Amniotic epithelial cell (primary cell): ENCODE measurements at places on chromosomes 5 and 9.

- no peak for DNase-seq
Observed at GRCh38 chr5:78654386-78654785, 5.8 kb upstream of the LHFPL2 start.

- peak; percentile 7 for DNase-seq
Observed at GRCh38 chr5:75720882-75721281, 3.6 kb upstream of the POC5 start.

DNA sequence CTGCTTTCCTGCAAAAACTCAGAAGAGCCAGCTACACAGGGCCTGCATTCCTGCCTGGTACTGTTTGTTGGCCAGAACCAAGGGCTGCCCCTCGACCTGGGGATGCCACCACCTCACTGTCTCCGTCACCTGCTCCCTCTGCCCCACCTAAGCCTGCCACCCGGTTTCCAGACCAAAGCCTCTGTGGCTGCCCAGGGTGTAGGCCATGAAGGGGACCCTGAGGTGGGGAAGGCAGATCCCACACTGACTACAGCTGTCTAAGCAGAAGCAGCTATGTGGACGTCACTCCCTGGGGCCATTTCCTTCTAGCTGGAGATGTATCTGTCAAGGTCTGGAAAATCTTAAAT lies 35.8 kb downstream of the RASGEF1C start:
- no peak for DNase-seq

- DNase-seq = no peak
Observed at GRCh38 chr9:113467183-113467582, 3.7 kb downstream of the RGS3 start.

- DNase-seq = peak; percentile 77
Observed at GRCh38 chr5:98942847-98943246, 14.0 kb upstream of the CHD1 start.

- peak; percentile 59 for DNase-seq
Observed at GRCh38 chr5:16856531-16856930, 79.6 kb downstream of the MYO10 start.

- no peak for DNase-seq
Observed at GRCh38 chr9:133734590-133735414, 3.4 kb downstream of the SARDH start.

DNA sequence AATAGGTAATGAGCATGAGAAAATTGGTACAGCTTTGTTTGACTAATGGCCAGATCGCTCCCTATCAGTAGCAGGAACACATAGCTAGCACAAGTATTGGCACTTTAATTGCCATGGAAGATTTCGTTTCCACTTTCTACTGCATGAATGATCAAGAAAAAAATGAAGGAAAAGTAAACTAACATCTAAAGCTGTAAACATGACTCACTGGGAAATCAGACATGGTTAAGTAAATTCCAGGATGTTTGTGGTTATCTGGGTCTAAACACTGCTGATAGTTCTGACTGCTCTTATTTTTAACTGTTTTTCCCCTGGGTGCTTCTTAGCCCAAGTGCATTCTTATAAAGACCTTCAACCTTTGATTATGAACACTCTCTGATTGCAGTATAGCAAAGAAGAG lies 388.9 kb downstream of the NR2F1-AS1 start:
- DNase-seq = peak; percentile 96

- DNase-seq = no peak
Observed at GRCh38 chr9:94855903-94856302, 129.4 kb downstream of the AOPEP start.

- peak; percentile 15 for DNase-seq
Observed at GRCh38 chr5:122653087-122654017, 121.5 kb upstream of the SNX2 start.

GRCh38 chr9:31588006-31588405 lies 796.4 kb upstream of the ACO1 start:
- DNase-seq = no peak

DNA sequence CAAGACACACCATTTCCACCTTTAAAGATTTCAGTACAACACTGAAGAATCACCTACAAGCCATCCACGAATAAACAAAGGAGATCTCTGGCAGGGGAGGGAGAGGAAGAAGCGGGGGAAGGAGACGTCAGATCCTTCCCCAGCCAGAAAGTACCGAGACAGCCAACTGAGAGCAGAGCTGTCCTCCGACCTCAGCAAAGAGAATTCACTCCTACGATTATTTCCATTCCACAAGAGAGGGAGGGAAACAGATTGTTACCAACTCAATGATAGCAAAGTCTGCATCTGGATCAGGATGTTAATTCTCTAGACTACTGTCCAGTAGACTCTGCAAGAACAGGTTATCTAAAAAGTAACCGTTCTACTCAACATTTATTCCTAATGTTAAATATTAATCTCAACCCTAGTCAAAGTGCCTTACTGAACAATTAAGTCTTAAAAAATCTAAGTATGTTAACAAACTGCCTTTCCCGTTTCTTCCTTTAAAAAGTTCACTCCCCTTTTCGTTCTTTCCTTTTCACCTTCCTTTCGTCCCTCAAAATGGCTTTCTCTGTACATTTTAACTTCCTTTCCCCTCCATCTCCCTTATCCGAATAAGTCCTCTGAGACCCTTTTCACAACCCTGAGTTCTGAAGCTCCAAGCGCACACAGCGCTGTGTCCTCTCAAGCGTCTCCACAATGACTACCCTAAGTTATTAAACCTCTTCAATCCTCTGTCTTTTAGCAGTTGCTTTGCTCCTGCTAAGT lies 1.4 kb downstream of the CHD1 start:
- DNase-seq = peak; percentile 84

GRCh38 chr9:26856413-26857032 lies 36.1 kb downstream of the CAAP1 start:
- DNase-seq = peak; percentile 70

GRCh38 chr9:4077499-4078102 lies 222.3 kb downstream of the GLIS3 start:
- peak; percentile 70 for DNase-seq

DNA sequence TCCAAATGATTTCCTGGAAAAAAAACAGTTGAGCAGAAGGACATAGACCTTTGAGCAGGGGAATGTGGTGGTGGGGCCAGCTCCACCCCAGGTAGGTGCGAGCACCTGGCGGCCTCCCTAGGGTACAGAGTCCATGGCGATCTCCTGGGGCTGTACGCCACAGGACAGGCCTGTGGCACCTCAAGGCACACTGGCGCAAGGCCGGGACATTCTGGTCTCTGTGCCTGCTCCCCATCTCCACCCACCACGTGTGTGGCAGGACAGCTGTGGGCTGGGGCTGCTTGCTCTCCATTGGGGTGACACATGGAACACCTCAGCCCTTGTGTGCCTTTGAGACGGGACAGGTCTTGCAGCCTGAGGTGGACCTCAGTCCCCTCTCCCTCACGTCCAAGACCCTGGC lies 25.2 kb downstream of the WNK2 start:
- DNase-seq = no peak

DNA sequence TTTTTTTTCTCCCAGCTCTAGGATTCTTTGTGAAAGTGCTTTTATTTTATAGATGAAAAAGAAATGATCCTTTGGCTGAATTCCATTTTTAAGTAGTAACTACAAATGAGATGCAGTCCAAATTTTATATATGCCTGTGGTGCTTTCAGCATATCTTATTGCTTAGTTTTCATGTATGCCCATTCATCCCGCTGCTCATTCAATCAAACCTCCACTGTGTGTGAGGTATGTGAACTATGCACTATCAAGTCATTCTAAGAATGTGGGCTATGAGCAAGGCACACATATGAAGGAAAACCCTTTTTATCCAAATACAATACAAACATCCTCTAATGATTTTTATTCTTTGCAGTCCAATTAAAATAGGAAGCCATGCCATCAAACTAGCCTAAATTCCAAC lies 1069.1 kb upstream of the DMAC1 start:
- DNase-seq = no peak

- DNase-seq = no peak
Observed at GRCh38 chr9:93192721-93193387, 8.9 kb downstream of the WNK2 start.

DNA sequence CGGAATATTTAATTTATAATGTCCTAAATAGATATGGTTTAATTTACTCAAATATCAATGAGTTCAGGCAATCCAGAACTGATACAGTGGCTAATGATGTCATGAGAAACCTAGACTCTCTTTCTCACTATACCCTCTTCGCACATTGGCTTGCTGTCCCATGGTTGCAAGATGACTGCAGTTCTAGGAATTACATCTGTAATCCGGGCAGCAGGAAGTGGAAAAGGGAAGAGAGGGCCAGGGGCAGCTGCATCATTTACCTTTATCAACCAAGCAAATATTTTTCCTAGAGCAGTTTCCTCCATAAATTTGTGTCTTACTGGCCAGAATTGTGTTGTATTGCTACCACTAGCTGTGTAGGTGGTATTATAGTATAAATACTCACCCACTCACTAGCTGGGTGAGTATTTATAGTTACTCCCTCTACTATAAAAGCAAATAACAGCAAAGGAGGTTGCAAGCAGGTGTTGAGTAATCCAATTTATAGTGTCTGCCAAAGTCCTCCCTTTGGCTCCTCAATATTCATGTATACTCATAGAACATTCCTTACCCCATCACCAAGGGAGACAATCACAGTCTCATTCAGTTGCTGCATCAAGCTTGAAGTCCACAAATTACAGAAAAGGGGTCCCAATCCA lies 168.8 kb downstream of the DROSHA start:
- peak; percentile 64 for DNase-seq

- DNase-seq = peak; percentile 11
Observed at GRCh38 chr9:34375901-34376595, 650 bp downstream of the MYORG start.

DNA sequence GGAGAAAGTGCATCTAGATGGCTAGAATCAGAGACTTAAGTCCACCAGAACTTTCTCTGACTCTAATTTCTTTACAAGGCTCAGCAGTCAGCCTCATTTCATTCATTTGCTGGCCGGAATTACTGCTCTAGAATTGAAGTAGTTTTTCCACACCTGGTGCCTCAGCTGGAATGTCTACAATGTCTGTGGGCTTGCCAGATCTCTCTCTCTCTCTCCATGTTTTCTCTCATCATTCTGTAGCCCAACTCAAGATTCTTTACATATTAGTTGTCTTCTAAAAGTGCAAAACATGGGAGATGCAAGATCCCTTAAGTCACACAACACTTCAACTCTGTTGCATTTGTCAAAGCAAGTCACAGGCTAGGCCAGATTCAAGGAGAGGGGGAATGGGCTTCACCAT lies 103.9 kb upstream of the TAF11L2 start:
- DNase-seq = no peak

- no peak for DNase-seq
Observed at GRCh38 chr5:57725658-57726504, 243.3 kb upstream of the ACTBL2 start.

GRCh38 chr5:39757131-39757530 lies 332.4 kb upstream of the DAB2 start:
- peak; percentile 99 for DNase-seq

DNA sequence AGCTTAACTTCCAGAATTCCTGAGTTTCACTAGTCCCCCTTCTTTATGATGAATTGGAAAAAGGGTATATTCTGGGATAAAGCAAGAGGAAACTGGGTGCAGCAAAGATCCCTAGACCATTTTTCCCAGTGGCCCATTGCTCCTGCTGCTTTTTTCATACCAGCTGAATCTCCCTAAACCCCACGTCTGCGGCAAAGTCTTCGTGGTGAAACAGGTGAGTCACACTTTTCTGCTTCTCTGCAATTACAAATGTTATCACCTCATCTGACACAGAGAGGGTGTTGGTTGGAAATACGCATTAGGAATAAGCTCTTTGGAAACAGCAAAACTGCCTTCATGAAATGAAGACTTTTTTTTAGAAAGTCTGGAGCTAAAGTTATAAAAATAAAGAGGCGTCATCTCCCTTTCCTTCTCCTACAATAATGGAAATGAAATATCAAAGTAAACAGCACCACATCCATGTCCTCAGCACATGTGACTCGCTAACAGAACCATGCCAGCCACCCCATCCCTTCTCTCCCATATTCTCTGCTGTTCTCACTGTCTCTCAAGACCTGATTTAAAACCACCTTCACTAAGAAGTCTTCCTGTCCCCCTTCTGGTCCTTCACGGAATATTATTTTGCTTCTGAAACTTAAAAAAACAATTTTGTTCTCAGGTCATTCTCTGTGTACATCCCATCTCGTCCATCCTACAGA lies 39.5 kb upstream of the GLRX start:
- DNase-seq = peak; percentile 93

DNA sequence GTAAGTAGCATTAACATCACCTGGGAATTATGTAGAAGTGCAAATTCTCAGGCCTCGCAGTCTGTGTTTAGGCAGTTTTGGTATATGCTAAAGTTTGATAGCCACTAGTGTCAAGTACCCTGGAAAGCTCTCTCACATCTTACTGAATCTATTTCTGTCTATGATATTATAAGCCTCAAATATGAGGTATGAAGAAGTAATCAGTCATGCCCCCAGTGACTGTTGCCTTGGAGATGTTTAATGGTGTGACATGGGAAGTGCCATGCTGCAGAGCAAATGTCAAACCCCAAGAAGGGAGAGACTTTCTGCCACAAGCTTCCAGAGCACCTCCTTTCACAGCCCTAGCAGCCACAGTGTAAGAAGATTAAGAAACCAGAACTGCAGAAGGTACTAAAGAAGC lies 9.8 kb upstream of the PDE8B start:
- DNase-seq = no peak

GRCh38 chr9:7782400-7783120 lies 17.0 kb downstream of the DMAC1 start:
- DNase-seq = no peak

GRCh38 chr9:129148463-129149204 lies 29.4 kb downstream of the IER5L start:
- DNase-seq = no peak

DNA sequence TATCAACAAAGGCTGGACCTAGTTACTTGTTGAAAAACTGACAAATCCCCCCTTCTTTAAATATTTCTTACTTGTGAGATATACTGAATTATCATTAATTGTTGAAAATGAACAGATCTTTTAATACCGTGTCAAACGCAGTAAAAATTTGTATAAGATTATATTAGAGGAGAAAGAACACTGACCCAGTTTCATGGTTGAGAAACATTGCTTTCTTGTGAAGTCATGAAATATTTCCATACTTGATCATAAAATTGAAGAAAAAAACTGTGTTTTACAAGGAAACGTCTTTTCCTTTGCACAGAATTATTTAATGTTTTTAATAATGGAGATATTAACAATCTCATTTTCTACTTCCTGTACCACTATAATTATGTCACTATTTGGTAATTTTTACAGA lies 45.8 kb downstream of the MOCS2 start:
- peak; percentile 45 for DNase-seq

- no peak for DNase-seq
Observed at GRCh38 chr5:42108468-42108867, 183.4 kb downstream of the FBXO4 start.

DNA sequence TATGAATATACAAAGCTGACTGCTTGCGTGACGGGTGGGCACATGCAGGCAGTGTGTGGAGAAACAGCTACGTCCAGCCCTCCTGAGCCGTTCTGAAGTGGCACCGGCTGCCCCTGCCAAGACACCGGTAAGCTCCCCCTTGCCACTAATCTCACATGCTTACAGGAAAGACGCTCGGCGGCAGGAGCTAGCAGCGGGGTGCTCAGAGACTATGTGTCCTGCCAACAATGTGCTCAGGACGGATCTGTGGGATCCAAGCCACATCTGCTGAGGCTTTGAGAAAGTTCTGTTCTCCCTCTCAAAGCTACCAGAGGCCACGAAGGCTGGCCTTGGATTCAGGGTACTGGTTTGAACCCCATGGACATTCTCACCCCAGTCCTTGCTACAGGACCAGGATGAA lies 157.2 kb upstream of the PHYKPL start:
- no peak for DNase-seq
